Airway epithelial cell (primary cell): ENCODE measurements at places on chromosomes 5 and 9. TPM values are rescaled to one million over a fixed set of nuclear protein-coding genes. Genes with fewer than 3 reads are reported as not detected.

The CTXN3 gene
- total RNA-seq: not detected in 2 replicates

The MLANA gene
- not detected in 2 replicates for total RNA-seq

The BDP1 gene
- 10.0 and 10.6 TPM in 2 replicates for total RNA-seq

The HEMGN gene
- not detected in 2 replicates for total RNA-seq

The FBXL17 gene
- 5.2 and 7.7 TPM in 2 replicates for total RNA-seq

The IFNA13 gene
- not detected in 2 replicates for total RNA-seq

The SOHLH1 gene
- total RNA-seq: not detected in 2 replicates

The PCDHGB6 gene
- 1.1 and 1.5 TPM in 2 replicates for total RNA-seq

The TRIM14 gene
- total RNA-seq: 9.9 and 19.6 TPM in 2 replicates

The KIF24 gene
- 2.2 and 2.5 TPM in 2 replicates for total RNA-seq

The ZNF354B gene
- total RNA-seq: 3.2 and 8.5 TPM in 2 replicates

The CDH18 gene
- 0.23 TPM in 1 of 2 replicates, not detected in the other for total RNA-seq

The CCNJL gene
- total RNA-seq: 8.6 and 9.0 TPM in 2 replicates

The KIAA1958 gene
- total RNA-seq: 0.84 and 2.3 TPM in 2 replicates

The RNF130 gene
- 19.6 and 31.9 TPM in 2 replicates for total RNA-seq

The ARAP3 gene
- total RNA-seq: 6.9 and 11.6 TPM in 2 replicates

The INSYN2B gene
- total RNA-seq: 0.42 and 1.9 TPM in 2 replicates

The BNC2 gene
- 0.07 and 0.74 TPM in 2 replicates for total RNA-seq

The RECK gene
- 2.8 and 3.0 TPM in 2 replicates for total RNA-seq

The PPIC gene
- total RNA-seq: 27.9 and 36.0 TPM in 2 replicates

The CNTNAP3 gene
- 5.8 and 8.3 TPM in 2 replicates for total RNA-seq

The GLT6D1 gene
- not detected in 2 replicates for total RNA-seq

The FRRS1L gene
- total RNA-seq: 0.07 TPM in 1 of 2 replicates, not detected in the other
